ENCODE measurements at places on chromosomes 2 and 18.

DNA sequence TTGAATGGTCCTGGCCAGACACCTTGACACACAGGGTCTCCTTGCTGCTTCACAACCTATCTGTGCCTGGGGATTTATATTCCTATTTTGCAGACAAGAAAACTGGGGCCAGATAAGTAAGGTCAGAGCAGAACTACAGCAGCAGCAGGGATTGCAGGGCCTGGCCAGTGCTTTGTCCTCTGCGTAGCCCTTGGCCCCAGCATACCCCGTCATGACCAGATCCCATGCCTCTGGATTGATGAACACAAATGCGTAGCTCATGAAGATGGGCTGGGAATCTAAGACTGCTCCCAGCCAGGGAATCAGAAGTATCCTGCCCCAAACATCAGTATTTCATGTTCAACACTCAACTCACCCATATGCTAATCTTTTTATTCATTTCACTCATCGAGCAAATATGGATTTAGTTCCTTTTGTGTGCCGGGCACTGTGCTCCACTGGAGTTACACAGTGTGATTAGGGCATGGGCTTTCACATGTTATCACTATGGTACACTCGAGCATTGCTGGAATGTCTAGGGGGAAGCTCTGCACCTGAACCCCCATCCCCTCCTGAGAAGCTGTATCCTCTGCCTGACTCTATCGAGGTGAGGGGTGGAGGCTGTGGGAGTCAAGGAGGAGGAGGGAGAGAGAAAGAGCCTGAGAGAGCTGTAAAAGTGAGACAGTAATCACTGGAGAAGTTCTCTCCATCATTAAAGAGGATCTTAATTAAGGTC, 143.3 kb downstream of the CYP26B1 start:
- no peak for DNase-seq

DNA sequence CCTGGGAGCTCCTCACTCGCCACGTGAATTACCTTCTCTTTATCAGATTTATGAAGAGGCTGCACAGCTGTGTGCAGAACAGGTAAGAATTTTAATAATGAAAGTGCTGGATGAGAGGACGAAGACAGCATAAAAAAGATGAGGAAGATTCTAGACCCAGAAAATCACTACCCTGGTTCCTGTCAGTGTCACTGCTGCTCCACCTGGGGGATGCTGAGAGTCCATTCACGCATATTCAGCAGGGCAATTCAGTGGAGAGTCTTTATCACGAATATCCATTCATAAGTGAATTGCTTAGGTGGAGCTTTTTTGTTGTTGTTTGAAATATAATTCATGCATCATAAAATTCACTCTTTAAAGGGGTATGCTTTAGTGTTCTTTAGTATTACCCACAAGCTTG, 52.0 kb downstream of the MRPL33 start:
- DNase-seq: no peak

GRCh38 chr2:197559681-197560080, 43.8 kb downstream of the MOB4 start:
- DNase-seq: no peak

- no peak for DNase-seq
Measured at GRCh38 chr2:231163011-231163410, 35.4 kb upstream of the ARMC9 start.

DNA sequence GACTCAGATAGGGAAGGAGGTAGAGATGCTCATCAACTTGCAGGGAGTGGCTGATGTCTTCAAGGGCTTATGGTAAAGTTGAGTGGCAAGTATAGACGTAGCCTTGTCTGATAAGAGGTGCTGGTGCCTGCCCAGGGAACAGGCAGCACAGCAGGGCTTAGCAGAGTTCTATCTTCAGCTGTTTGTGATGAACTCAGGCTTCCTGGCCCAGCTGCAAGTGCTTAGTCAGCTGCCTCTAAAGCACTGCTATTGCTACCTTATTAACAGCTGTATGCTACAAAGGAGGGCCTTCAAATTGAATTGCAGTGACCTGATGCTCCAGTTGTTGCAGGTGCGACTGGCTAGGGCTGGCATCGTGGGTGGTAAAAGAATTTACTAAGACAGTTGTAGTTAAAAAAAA, 82.1 kb downstream of the TSN start:
- DNase-seq: no peak

DNA sequence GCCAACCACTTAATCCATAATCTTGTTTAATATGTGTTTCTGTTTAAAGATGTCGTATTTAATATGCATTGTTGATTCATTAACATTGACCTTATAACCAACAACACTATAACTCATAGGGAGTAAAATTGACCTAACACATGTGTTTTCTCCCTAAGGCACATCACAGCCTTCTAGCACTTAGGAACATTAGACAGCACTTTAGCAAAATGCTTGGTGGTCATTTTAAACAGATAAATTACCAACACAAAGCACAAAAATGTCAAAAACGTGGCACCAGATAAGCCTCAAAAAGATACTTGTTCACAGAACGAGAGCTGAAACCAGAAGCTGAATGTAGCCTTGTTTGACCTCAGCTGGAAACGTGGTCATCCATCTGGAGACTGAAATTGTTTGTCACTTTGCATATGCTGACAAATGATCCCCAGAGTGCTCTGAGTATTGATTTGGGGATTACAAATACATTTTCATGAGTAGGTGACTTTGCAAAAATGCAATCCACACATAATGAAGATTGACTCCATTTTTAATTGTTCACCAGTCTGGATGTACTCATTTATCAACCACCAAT, 139.2 kb downstream of the CCDC102B start:
- no peak for DNase-seq
